ENCODE measurements at places on chromosomes 5 and 9.
A peak's percentile ranks its signal among the peaks of the same experiment; 100 is the strongest.

DNA sequence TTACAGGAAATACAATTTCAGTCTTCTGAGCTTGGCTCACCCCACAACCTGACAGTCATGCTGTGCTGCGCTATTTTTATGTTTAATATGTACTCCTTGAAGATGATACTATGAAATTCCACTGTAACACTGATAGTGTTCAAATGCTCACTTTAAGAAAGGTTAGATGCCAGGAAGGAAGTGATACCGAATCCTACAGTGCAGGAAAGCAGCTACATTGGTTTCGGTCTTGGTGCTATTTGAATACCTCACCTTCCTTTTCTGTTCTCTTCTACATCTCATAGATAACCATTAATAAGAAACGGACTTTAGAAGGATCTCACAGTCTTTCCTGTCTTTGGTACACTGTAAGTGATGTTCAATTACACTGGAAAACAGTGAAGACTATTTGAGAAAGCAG lies 117.6 kb downstream of the SEMA5A start:
- DNase-seq, result no peak

DNA sequence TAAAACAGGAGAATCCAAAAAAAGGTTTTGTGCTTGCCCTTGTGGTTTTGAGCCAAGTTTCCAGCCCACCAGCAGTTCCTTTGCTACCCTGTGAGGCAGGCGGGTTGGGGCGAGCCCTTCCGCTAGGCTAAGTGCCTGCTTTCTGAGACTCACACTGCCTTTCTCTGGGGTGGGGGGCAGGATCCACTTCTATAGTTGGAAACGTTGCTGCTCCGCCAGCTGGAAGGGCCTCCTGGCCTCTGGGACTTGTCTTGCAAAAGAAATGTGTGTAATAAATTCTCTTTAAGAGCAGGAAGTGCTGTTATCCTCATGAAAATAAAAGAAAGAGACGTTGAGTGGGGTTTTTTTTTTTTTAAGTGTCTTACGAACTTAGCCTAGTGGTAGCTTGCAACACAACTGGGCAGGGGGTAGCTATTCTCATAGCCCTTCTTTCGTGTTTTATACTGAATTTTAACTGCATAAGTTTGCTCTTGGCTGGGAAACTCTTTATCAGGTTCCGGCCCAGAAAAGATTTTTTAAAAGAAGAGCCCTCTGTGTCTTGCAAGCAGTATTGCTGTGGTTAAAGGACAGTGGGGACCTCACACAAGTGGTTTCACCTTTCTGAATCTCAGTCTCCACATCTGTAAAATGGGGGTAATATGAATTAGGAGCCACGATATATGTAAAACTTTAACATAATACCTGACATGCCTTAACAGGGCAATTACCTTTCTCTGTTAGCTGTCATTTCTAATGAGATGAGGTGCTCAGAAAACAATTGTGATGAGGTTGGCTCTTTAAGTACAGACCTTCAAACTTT lies 19.8 kb downstream of the JADE2 start:
- no peak for DNase-seq

GRCh38 chr9:103702572-103702971 lies 391.5 kb upstream of the SMC2 start:
- no peak for DNase-seq

GRCh38 chr5:541539-542318 lies 17.5 kb upstream of the SLC9A3 start:
- DNase-seq, result peak; percentile 11

DNA sequence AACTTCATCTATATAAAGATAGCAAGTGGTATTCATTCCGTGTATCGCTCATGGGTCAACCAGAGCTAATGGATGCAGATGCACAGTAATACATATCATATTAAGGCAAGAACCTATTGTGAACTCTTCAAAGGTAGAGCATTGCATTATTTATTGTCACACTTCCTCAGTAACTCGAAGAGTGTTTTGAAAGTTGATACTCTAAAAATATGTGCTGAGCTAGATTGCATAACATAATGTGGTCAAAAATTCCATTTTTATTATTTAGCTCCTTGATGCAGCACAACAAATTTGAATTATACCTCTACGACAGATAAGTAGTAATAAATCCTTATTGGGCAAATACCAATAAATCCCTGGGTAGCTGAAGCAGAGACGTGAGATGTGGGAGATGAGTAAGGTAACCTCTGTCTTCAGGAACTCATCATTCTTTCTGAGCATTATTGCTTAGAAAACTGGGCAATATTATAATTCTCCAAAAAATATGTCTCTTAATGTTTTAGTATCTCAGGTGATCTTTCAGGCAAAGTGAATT lies 70.3 kb downstream of the CDH18 start:
- no peak for DNase-seq

- peak; percentile 28 for DNase-seq
Observed at GRCh38 chr9:87812375-87813118, 70.1 kb upstream of the SPATA31E1 start.
